ENCODE measurements at places on chromosomes 12 and 14.

DNA sequence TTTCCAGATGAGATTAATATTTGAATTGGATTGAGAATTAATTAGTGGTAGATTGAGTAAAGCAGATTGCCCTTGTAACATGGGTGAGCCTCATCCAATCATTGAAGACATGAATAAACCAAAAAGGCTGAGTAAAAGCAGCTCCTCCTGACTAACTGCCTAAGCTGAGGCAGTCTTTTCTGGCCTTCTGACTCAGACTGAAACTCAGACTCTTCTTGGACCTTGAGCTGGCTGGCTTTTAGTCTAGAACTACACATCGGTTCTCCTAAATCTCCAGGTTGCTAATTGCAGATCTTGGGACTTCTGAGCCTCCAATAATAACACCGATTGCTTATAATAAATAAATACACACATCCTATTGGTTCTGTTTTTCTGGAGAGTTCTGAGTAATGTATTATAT, 24.0 kb downstream of the FKBP11 start:
- no peak for DNase-seq

DNA sequence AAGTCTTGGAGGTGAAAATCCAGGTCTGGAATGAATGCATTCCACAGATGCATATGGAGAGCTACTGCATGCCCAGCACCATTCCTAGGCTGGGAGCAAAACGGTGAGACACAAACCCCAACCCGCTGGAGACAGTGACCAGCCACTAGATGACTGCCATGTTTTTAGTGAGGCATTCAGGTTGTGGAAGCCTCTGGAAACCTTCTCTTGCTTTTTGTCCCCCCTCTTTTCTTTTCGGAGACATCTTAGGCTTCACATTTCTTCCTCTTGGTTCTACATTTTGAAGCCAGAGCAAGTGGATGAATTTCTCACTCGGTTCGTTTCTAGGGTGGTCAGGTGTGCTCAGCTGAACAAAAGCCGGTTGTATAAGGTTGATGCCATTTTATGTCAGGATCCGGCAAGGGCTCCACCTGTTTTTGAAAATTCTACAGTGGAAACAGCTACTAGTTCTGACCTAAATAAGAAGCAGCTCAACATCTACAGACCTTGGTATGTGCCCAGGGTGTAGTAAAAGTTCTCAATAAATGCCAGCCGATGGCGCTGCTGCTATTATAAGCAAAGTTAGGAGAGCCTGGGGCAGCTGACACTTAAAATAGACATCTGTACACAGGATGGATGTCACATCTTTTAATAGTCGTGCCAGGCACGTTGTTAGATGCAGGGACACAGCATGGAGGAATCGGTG, 1.8 kb upstream of the ZNF839 start:
- peak; percentile 53 for DNase-seq

- DNase-seq = no peak
Observed at GRCh38 chr14:101757064-101757838, 4.3 kb upstream of the PPP2R5C start.

- DNase-seq = no peak
Observed at GRCh38 chr14:68981139-68981538, 2.0 kb upstream of the ACTN1 start.

GRCh38 chr12:45464699-45465098, 248.8 kb downstream of the ANO6 start:
- DNase-seq = no peak

DNA sequence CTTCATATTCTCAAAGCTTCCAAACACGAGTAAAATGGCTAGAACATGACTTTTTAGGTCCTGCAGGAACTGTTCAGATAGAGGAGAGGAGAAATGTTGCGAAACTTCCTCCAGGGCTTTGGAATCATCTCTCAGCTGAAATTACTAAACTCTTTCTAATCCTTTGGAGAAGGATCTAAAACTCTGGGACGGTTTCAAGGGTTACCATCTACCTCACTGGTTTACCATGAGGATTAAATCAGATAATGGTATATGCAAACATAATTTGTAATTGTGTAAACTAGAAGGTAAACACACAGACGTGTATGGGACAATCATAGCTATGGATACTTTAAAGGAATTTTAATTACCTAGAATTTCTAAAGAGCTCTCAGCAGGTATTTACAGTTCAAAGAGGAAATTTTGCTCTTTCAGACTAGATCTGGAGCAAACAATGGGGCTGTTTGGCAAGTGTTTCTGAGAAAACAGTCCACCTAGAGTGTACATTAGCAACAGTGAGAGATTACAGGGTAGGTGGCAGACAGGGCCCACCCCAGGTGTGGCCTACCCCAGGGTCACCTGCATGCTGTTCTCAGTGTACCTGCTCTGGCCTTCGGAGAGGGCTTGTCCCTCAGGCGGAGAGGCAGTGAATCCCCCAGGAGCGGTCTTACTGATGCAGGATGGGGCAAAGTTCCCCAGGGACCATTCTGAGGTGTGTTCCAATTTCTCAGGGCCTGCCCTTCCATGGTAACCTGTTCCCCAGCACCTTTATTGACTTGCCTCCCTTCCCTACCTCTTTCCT, 124.7 kb upstream of the MAX start:
- no peak for DNase-seq

- no peak for DNase-seq
Observed at GRCh38 chr12:76804435-76804976, 40.6 kb downstream of the ZDHHC17 start.

- DNase-seq = no peak
Observed at GRCh38 chr14:101948666-101949216, 15.6 kb upstream of the DYNC1H1 start.

- no peak for DNase-seq
Observed at GRCh38 chr12:89950421-89950820, 241.8 kb upstream of the ATP2B1 start.

- no peak for DNase-seq
Observed at GRCh38 chr14:29603696-29604095, 324.0 kb downstream of the PRKD1 start.
